Substantia nigra (tissue), 51 donors: ENCODE measurements at places on chromosomes 16 and 17.

- DNase-seq = no peak
These were observed 45.4 kb downstream of the NDEL1 start for GRCh38 chr17:8481089-8481488.

GRCh38 chr16:54715011-54715410 is 215.7 kb upstream of the IRX5 start:
- DNase-seq = no peak

DNA sequence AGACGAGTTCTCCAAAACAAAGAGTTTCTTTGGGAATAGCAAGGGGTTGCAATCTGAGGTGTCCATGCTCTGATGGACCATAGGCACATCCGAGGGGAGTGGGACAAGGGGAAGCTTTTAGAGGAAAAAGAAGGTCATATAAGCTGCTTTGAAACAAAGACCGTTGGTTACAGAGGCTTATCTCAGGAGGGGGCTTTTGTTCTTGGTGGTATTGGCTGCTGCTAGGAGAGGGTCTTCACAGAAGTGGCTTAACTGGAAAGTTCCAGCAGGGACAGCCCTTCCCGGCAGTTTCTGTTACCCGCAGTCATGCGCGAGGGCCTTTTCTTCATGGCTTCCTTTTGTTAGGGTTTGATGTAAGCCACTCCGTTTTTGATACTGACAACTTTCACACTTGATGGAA is 76.0 kb downstream of the RAP1GAP2 start:
- DNase-seq = no peak

- peak; percentile 71 for DNase-seq
These were observed 5.0 kb upstream of the ALDH3A1 start for GRCh38 chr17:19753051-19753509.

DNA sequence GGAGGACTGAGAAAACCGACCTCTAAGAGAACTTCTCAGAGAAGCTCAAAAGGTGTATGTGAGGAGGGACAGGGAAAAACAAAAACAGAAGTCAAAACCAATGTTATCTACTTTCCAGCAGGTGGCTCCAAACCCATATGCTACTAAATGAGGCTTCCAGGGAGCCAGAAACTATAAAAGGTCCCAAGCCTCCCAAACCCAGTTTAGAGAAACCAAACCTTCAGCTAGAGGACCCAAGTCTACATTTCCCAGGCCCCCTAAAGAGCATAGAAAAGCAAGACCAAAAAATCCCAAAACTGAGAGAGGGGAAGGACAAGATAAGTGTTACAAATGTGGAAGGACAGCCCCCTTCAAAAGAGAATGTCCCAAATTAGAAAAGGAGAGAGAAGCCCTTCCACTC is 3.7 kb downstream of the HPR start:
- no peak for DNase-seq

- DNase-seq = no peak
These were observed 32.6 kb upstream of the CLEC19A start for GRCh38 chr16:19252904-19253303.

GRCh38 chr17:63658366-63658765 is 36.1 kb downstream of the MAP3K3 start:
- no peak for DNase-seq

DNA sequence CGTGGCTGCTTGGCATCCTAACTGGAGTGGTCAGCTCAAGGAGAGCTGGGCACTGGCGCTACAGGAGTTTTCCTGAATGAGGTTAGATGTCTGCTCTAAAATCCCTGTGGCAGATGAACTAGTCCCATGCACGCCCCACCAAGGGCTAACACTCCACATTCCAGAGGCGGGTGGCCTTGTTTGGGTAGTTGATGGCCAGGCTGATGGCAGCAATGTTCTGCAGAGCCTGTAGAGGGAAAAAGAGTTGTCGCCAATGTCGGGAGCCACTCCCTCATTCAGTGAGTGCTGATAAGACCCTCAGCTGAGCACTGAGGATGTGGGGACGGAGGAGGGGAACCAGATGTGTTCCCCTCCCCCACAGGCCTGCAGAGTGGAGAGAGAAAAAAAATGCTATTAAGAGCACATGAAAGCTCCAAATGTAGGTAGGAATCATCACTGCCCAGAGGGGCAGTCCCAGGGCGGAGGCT is 42.5 kb upstream of the ATP2A3 start:
- no peak for DNase-seq

DNA sequence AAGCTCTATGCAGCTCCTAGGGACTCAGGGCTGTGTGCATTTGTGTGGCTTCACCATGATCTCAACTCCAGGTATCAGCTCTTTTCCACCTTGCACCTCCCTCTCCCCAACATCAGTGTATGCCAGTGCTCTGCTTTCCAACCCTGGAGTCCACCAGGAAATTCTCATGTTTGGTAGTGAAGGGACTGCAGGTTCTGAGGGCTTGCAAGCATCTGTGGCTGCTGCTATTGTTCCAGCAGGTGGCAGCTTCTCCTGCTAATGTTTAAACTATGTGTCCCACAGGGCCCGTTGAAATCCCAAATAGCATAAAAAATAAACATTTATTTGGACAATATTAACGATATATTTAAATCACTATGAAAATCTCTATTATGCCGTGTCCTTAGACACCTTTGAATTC is 82.0 kb downstream of the RGS9 start:
- DNase-seq = no peak

DNA sequence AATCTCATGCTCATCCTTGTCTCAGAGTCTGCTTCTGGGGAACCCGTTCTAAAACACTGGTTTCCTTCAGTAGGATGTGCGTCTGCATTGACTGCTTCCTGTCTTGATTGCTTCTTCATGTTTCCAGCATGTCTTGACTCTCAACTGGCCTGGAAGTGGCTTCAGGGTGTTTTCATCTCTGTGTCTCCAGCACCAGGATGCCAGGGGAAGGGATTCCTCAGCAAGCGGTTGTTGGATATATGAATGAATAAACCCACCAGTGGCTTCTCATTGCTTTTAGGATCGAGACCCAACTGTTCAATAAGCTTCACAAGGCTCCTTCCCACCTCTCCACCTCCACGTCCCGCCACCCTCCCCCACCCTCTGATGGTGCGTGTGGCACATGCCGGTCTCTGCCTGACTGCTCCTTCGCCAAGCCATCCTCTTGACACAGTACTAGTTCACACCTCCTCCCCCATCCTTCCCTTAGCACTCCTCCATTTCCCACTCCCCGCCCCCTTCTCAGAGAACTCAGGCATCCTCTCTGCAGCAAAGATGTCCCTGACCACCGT is 14.1 kb upstream of the TNS4 start:
- DNase-seq = no peak

DNA sequence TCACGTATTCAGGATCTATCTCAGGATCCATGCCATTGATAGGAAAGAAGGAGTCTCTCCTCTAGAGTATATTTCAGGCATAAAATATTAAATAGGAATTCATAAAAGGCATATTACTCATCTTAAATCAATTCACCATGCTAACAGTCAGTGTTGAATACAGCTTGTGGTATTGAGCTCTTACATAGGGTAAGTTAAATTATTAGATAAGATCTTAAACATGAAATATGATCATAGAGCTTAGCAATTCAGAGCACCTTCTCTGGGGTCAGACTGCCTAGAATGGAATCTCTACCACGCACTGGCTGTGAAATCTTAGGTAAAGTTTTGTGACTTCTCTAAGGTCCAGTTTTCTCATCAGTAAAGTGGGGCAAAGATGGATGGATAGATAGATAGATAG is 20.7 kb downstream of the MARCHF10 start:
- DNase-seq = no peak

DNA sequence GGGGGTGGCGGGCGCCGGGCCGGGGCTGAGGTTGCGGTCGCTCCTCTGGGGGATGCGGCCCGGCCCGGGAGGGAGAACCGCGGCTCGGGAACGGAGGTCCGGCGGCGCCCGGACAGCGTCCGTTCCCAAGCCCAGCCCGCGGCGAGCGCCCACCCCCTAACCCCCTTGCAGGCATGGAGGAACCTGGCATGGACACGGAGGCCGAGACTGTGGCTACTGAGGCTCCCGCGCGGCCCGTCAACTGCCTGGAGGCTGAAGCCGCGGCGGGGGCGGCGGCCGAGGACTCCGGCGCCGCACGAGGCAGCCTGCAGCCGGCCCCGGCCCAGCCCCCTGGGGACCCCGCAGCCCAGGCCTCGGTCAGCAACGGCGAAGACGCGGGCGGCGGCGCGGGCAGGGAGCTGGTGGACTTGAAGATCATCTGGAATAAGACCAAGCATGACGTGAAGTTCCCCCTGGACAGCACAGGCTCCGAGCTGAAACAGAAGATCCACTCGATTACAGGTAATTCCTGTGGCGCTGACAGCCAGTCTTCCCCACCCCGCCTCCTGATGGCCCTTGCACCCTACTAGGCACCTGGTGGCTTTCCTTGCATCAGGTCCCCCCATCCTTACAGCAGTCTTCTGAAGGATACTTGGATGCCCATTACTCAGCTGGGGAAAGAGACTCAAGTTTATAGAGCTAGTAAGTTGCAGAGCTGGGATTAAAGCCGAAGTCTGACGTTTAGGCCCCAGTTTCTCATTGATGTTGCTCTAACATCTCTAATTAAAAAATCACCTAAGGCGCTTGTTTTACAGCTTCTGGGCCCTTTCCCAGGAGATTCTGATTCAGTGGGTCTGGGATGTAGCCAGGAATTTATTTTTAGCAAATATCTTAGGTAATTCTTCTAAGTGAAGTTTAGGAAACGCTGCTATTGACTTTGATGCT is 514 bp downstream of the UBFD1 start:
- DNase-seq = no peak

DNA sequence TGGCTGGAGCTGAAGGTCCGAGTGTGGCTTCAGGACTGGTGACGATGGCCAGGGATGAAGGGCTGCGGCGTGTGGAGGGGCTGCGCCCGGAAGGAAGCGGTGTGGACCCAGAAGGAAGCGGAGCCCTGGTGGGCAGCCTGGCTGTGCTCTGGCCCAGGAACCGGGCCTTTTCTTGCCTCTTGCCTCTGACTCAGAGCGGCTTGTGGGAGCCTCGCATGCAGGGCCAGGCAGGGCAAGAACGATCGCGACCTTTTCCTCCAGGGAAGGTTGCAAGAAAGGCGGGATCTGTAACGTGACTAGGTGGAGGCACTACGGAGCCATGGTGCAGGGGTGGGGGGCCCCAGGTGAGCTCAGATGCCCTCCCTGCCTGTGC is 78.0 kb downstream of the JPH3 start:
- DNase-seq = no peak

DNA sequence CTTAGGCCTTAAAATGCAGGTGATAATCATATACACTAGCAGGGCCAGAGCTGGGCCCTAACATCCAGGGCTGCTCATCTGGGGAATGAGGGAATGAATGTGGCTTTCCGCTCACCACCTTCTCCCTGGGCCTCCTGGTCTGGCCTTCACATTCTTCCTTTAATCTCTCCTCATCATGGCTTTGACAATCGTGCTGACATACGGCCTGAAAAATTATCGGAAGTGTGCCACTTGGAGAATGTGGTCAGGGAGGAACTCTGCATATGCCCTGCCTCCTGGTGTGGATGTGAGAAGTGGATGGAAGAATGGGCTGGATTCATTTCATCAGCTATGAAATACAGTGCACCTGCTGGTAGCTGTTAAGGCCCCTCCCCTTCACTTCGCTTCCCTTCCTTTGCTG is 2.4 kb downstream of the WSCD1 start:
- no peak for DNase-seq

DNA sequence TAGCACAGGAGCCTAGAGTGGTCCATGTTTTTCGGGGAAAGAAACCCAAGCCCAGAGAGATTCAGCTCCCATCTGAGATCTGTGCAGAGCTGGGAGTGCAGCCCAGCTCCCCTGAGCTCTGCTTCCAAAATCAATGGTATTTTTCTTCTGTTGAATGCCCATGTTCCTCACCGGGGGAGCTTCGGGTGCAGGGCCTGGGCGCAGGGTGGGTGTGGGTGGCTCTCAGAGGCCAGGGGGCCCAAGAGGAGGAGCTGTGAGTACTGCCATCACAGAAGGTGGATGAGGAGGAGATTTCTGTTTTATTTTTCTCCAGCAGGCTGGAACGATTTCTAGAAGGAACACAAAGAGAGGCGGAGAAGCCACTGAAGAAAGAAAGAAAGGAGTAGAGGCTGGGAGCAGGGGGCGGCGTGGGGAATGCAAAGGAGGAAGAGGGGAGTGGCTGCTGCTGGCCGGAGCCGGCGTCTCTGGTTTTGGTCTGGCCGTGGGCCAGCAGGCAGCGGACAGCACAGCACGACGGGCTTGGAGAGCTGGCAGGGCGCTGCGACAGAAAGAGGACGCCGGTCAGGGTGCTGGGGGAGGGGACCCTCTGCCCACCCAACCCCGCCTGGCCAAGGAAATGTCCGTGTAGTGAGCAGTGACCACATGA is 76.2 kb upstream of the KSR1 start:
- DNase-seq = peak; percentile 79

- peak; percentile 15 for DNase-seq
These were observed 94.2 kb downstream of the NTN1 start for GRCh38 chr17:9115214-9116191.
